NB4 (cell line): ENCODE measurements at places on chromosomes 12 and 14.

GRCh38 chr12:52257074-52257551 is 17.3 kb upstream of the KRT86 start:
- DNase-seq = no peak

DNA sequence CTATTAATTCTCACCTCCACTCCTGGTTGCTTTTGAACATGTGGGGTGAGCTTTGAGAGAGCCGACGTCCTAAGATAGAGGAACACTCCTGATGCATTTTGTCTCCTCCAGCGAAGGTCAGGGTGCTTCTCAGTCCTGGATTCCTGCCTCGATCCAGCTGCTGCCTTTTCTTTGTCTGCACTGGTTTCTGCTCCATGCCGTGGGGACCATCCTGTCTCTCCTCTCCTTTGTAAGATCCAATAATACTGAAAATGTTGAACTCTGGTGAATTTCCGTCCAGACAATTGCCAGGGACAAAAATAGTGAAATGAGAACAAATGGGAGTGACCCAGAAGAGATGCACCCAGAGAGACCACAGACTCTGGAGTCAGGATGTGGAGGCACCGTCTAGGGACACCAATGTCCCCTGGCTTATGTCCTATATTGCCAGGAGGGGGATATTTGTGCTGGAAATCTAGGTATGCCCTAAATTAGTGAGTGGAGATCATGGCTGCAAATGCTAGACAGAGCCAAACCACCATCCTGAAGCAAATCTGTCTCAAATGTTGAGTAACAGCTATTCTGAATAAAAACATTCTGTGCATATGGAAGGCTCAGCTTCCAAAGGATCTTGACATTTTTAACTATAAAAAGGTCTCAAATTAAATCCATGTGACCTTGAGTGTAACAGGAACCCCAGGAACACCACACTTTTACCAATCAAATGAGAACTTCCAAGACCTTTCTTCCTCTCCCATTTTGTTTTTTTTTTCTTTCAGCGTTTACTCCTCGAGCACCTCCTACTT is 170.9 kb downstream of the PPM1H start:
- DNase-seq = no peak

DNA sequence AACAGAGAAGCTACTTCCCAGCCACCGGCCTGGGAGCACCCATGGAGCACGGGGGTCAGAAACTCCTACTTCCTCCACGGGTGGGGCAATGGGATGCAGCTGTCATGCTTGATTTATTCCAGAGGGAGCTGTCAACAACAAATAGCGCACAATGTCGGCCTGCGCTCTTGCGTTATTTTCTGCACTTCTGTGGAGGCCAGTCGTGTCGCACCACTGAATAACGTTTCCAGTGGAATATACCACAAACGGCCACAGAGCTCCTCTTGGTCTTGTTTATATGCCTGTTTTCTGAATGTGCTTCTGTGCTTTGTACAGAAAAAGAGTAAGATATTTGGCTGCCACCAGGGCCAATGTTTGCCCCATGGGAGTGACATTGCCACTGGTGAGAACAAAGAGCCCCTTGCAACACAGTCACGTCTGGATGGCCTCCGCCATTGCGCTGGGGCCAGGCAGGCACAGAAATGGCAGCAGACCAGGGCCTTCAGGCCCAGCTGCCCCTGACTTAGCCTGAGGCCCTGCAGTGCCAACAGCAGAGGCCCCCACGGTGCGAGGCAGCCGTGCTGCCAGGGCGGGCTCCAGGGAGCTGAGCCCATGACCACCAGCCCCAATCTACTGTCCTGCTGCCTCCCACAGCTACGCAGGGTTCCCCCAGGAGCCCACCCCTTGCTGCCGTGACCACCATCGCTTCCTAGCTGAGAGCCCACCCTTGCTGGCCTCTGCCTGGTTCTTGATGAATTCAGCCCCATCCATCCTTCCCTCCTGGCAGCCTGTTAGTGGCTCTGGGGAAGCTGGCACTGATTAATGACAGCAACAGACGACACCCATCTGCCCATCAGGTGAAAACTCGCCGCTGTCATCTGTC is 28.9 kb upstream of the TMEM179 start:
- no peak for DNase-seq

DNA sequence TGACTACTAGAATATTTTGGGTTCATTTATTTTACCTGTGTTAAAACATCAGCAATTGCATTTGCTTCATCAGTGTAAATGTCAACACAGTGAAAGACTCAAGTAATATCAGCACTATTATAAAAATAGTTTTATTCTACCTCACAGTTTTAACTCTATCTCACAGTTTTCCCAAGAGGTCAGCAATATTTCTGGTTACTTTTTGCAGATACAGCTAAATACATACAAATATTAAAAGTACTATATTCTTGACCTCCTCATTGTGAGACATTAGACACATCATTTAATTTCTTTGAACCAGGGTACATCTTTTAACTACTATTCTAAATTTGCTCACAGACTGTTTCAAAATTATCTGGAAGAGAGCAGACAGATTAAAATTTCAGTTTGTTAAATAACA is 321.7 kb upstream of the OR4E1 start:
- DNase-seq = no peak

- DNase-seq = no peak
Observed at GRCh38 chr12:89622115-89622514, 86.5 kb downstream of the ATP2B1 start.

DNA sequence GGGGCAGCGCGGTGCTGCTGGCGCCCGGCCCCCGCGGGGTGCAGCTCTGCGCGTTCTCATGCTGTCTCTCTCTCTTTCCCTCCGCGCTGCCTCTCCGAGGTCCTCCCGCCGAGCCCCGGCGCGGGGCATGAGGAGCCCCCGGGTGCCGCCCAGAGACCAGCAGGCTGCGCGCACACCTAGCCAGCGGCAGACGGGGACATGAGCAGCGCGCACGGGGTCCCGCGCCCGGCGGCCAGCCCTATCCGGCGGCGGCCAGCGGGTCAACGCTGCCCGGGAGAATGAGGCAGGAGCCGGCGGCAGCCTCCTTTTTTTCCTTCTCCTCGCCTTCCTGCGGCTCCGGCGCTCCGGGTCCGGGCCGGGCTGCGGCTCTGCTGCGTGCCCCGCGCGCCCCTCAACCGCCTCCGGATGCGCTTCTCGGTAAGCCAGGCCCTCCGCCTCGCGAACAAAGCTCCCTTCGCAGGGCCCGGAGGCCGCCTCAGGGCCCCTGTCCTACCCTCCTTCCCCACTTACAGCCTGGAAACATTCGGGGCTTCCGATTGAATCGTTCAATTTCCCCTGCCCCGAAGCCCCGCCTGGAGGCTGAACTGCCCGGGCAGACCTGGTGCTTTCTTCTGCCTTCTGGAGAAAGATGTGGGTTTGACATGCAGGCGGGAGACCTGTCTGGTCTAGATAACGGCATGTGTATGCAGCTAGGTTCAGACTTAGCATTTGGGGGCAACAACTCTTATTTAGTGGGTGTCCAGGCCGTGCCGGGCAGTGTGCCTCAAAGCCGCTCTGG is at the start of gene TUNAR:
Gene TUNAR, plus strand, starts transcription at position 72 of the 778 bp plus-strand sequence.
- DNase-seq = no peak

DNA sequence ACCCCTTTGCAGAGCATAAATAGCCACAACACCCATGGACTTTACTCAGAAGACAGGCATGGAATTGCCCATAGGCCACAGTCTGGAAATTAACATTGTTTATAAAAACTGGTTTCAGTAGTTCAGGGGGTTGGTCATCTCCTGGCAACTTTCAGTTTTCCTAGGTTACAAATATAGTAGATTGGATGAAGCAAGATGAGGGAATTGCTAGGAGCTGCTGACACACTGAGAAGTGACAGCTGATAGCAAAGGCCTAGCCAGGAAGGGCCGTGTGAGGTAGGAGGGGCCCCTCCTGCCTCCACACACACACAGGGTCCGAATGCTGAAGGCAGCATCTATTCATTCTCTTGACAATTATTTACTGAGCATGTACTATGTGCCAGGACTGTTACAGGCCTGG is 8.3 kb downstream of the GALNT16 start:
- no peak for DNase-seq

GRCh38 chr12:4331221-4331620 is 10.2 kb downstream of the TIGAR start:
- no peak for DNase-seq

DNA sequence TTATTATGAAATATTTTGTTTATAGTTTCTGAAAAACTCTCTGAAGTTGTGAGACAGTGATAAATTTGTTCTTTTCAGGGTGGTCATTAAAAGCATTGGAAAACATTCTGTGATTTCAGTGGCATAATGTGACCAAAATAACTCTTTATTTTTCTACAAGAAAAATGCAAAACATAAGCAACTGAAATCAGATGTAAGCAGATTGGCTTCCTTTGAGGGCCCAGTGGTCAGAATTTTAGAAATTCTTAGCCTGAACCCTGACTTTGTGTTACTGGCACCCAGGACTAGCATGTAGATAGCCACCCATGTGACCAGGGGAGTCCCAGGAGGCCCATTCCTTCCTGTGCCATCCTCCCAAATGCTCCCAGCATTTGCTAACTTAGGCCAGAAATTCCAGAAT is 145.6 kb upstream of the SLC38A2 start:
- DNase-seq = no peak

DNA sequence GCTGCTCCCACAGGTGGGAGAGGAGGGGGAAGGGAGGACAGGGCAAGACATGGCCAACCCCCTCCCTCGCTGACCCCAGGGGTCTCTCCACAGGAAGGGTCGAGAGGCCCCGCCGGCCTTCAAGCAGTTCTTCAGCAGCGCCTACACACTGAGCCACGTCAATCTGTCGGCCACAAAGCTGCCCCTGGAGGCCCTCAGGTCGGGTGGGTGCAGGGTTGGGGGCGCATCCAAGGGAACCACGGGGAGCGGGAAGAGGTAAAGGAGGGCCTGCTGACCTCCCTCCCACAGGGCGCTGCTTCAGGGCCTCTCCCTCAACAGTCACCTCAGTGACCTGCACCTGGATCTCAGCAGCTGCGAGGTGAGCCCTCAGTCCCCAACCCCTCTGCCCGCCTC is 6.1 kb downstream of the CARMIL3 start:
- no peak for DNase-seq

DNA sequence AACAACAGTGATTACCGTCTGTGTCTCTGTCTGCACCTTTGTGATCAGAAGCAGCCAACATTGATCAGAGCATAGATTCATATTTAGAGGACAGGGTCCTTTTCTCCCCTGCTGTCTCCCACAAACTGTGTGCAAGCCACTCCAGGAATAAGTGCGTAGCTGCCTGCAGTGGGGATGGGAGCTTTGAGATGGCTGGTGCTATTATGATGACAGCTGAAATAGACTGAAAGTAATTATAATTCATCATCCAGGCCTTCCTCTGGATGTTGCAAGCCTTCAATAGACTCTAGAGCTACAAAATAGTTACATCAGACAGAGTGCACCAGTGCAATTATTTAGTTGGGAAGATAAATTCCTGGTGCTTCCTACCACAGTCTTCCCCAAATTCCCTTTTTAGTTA is 68.1 kb downstream of the BORCS5 start:
- DNase-seq = no peak
